ENCODE measurements at places on chromosomes 7 and 10.

DNA sequence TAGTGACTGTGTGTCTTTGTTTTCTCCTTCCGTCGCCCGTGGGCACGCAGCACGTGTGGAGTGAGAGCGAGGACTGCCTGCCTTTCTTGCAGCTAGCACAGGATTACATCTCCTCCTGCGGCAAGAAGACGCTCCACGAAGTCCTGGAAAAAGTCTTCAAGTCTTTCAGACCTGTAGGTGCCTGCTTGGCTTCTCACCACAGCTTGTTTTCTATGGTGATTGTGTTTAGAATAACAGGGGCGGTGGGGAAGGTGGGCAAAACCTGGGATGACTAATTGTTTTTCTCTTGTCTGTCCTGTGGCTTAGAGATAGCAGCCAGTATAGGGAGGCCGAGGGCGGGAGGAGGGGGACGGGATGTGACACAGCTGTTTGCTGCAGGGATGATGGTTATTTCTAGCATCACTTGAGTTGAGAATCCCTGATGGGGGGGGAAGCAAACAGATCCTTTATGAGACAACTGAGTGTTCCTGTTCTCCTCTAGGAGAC is 11.4 kb downstream of the MTURN start:
- peak; percentile 62 for DNase-seq

DNA sequence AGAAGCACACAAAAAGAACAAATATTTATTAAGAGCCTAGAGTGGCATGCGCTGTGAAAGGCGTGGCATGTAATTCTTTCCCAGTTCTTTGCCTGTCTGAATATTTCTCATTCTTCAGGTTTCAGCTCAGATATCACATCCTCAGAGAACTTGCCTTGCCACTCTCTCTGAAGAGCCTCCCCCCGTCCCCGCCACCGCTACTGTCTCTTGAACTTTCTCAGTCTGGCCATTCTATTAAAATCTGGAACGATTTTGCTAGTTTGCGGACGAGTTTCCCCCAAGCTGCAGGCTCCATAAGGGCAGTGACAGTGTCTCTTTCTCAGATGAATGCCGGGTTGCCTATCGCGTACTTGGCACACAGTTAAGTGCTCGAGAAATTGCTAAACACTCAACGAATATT is 787 bp upstream of the PLEKHA1 start:
- no peak for DNase-seq

GRCh38 chr7:47659664-47660462 is 78.0 kb upstream of the TNS3 start:
- no peak for DNase-seq

DNA sequence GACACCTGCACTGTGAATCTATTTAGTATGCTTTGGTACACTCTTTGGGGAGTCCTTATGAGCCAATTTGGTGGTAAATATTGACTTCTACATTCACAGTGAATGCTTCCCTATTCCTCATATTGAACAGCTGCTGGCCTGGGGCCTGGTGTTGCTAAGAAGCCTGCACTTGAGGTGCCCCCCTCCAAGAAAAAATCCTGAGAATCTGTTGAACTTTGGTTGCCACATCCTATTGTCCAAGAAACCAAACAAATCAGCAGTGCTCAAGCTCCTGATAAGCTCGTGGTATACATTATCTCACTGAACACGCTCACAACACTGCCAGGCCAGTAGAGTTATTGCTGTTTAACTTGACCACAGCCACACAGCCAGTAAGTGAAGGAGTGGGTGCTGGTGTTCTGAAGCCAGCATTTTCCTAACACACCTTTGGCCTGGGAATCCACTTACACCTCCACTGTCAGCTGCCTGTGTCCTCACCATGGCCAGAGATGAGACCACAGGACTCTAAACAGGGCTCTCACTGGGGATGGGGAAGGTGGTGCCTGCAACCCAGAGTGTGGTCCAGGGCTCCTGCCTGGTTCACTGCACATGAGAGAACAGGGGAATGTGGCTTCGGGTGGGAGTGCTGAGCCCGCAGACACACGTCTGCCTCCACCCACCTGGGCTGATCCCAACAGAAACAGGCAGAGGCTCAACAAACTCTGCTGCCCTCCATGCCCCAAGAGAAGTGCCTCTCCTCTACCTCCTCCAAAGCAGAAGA is 6.7 kb downstream of the DDC start:
- DNase-seq, result no peak

DNA sequence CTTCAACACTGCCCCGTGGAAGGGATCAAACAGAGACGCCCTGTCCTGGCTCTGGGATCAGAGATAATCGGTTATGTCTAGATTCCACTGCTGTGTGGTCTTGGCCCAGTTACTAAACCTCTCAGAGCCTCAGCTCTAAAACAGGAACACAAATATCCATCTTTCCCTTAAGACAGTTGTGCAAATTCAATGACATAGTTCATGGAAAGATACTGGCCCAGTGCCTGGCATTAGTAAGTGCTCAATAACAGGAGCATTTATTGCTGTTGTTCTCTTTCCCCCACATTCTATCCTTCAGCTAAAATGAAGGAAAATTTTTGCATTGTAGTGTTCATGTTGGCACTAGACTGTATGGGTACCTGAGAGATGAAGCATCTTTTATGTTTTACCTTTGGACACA is 58.6 kb downstream of the TACC2 start:
- no peak for DNase-seq

Data from H4 (cell line).